ENCODE measurements at places on chromosomes 7 and 10. TPM values are rescaled to one million over a fixed set of nuclear protein-coding genes. Genes with fewer than 3 reads are reported as not detected.

DNA sequence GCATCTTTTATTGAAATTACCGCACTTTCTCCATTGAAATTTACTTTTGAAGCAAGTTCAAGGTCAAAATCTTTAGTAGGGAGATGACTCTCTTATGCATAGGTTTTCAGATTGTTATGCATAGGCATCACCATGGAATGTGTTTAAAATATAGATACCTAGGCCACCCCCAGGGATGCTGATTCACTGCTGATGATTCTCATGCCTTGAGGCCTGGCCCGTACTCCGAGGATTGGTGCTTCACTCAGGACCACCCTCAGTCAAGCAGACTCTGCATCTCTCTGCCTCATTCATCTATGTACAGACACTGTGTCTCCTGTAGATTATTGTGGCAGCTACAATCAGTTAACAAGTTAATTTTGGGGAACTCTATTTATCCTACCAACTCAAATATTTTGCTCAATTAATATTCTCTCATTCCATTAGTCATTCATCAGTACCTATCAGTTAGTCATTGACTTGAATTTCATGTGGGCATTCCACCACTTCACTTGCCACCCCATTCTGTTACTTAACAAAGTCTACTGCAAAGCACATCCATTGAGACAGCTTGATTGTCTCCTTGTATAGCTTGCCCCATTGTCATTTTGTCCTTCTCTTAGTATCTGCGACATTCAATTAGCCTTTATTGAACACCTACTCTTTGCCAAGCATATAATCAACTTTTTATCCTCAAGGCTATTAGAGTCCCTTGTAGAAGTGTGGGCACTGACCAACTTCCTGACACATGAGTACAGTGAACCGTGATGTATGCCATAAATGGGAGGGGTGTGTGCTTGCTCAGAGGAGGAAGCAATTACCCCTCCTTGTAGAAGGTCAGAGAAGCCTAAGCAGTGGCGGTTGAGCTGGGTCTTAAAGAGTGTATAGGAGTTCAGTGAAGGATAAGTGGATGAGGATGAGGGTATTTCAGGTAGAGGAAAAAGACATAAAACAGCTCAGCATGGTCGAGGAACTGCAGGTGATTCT, 255.6 kb upstream of the BMPER start:
- H3K4me1 ChIP-seq = no peaks in the 10 kb centered on the region
- DNase-seq = no peak
- no peak overlapping the region for H3K27ac ChIP-seq
- H3K4me3 ChIP-seq = no peak overlapping the region

GRCh38 chr7:8051373-8051772, 82.8 kb downstream of the GLCCI1 start:
- no peak for DNase-seq
- H3K36me3 ChIP-seq = no peaks in the 10 kb centered on the region
- no peaks in the 10 kb centered on the region for H3K27me3 ChIP-seq
- H3K27ac ChIP-seq = no peak overlapping the region

DNA sequence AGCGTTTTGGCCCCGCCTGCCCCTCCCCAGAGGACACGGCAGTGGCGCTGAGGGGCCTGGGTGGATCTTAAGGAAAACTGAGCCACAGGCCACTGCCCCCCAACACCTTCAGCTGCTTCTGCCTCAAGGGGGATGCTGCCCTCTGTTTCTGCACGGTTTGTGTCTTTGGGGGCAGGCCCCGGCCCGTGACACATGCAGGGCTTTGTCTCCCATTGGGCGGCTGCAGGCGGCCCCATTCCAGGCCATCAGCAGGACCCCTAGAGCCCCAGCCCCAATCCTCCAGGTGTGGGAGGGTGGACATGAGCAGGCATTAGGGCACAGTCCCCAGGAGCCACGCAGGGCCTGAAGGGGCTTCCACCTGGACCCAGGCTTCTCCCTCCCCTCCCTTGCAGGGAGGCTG, 25.3 kb upstream of the PPP2R2D start:
- no peaks in the 10 kb centered on the region for H3K36me3 ChIP-seq
- H3K4me3 ChIP-seq = no peak overlapping the region
- H3K27me3 ChIP-seq = no peaks in the 10 kb centered on the region
- no peak for DNase-seq
- H3K4me1 ChIP-seq = no peaks in the 10 kb centered on the region

- no peak overlapping the region for H3K4me3 ChIP-seq
- peaks cover 7% of the 10 kb centered on the region for H3K4me1 ChIP-seq
- no peak for DNase-seq
- no peak overlapping the region for H3K27ac ChIP-seq
- H3K36me3 ChIP-seq = no peaks in the 10 kb centered on the region
These were observed 226.5 kb downstream of the PRKG1 start for GRCh38 chr10:51300617-51301304.

Gene SPDYE1
- under 0.01 TPM for total RNA-seq
